GM13977 (cell line): ENCODE measurements at places on chromosomes 4 and X.
A peak's percentile ranks its signal among the peaks of the same experiment; 100 is the strongest.

DNA sequence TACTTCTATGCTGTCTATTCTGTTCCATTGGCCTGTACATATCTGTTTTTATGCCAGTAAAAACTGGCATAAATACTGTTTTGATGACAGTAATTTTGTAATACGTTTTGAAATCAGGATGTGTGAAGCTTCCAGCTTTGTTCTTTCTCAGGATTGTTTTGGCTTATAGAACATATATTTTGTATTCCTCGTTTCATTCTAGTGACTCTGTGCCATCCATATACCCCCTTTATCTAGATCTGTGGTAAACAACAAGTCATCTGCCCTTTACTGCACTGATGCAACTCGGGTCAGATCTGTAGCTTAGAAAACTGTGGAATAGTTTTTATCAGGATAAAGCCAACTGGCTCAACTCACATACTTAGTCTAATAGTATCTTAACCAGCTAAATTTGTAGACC lies 233.7 kb downstream of the PRDM5 start:
- DNase-seq: no peak

DNA sequence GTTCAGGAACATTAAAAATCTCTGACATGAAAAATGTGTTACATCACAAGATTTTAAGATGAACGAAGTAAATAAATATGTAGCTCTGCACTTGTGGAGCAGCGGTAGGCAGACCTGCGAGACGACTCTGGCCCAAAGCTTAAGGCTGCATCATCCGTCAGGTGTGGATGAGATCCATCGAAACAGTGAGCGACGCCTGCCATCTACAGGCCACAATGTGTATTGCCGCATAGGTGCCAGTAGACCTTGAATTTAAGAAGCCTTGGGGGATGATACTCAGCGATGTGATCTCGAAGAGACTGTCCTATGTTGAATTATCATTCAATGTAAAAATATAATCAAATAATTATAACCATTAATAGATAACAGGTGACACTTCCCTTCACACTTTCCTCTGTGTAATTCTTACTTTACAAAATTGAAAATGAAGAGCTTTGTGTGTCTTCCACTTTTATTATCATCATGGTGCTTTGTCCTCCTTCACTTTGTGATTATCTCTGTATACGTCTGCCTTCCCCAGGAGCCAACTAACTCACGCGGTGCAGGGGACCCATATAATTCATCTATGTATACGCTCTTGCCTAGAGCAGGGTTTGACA lies 851.0 kb downstream of the RAB28 start:
- DNase-seq: peak; percentile 36

GRCh38 chr4:6470502-6471306 lies 1.7 kb downstream of the PPP2R2C start:
- DNase-seq: peak; percentile 47

DNA sequence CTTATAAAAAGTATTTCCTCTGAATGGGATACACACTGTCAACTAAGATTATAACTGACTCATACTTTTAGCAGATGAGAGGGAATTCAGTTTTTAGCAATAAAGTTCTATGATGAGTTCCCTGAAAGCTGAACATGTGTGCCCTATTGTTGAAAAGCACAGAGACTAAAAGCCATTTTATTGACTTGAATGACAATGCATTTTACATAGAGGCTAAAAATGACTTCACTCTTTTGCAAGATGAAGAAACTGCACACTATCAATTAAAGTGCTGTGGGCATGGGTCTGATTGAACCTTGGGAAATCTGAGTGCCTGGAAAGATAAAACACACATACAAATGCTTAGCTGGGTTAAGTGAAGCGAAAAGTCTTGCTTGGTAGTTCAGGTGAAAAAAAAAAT lies 633.4 kb downstream of the PDHA2 start:
- no peak for DNase-seq

DNA sequence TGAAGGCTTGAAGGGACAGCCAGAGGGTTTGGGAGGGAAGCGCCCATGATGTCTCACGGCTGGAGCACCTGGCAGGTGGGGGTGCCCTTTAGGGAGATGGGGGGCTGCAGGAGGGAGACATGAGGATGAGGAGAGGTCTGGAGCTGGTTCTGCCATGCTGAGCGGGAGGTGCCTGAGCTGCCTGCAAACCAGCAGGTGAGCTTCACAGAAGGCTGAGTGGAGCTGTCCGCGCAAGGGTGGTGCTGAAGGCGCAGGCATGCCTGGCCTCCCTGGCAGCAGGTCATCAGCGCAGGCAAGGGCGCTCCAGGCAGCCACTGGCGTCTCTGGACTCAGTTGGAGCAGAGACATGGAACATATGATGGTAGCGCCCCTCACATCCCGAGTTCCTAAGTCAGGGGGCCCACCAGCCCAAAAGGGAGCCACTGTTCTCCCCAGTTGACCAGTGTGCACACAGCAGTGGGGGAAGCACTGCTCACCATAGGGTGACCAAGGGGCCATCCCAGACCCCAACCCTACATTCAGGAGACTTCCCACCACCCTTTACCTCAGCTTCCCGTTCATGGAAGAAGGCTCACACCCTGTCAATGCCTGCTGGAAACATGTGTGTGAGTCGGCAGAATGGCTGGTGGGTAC lies 25.8 kb downstream of the ADRA2C start:
- DNase-seq: peak; percentile 63

DNA sequence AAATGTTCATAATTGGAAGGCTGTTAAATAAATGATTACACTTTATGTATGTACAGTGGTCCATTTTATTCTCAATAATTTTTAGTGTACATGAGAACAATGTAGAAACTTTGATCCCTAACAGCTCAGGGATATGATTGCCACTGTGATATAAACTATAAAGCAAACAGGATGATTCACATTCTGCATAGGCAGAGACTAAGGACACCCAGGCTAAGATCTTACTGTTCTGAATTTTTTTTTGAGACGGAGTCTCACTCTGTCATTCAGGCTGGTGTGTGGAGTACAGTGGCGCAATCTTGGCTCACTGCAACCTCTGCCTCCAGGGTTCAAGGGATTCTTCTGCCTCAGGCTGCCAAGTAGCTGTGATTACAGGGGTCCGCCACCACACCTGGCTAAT lies 186.6 kb downstream of the PDGFC start:
- no peak for DNase-seq

DNA sequence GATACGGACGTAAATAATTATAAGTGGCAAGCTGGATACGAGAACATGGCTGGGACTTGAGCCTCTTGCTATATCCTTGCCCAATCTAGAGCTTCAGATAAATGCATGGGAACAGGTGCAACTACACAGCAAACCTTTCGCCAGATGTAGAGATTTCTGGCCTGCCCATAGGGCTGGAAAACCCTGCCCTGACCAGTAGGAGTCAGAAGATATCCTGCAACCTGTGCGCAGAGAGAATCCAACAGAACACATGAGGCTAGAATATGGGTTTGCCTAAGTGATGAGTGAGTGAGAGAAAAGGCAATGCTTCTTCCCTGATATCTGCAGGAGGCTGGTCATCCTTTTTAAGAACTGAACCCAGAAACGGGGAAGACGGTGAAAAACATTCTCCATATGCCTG lies 805.3 kb upstream of the TENM3 start:
- no peak for DNase-seq

DNA sequence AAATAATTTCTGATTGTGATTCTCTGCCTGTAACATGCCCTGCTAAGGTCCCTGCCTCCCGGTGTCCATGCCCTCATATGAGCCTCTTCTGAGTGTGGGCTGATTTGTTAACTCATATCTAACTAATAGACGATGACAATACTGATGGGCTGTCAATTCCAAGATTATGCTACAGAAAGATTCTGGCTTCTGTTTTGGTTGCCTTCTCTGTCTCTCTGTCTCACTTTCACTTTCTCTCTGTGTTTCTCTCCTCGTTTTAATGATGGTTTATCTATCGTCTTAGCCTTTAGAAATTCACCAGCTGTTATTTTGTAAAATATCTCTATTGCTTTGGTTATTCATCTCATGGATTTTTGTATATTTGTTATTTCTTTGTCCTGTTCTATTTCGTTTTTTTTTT lies 312.5 kb upstream of the ANXA10 start:
- no peak for DNase-seq

GRCh38 chrX:17375367-17375636 lies 302 bp downstream of the NHS start:
- no peak for DNase-seq

- no peak for DNase-seq
These were observed 31.1 kb downstream of the SYTL4 start for GRCh38 chrX:100700809-100701208.

GRCh38 chrX:69074726-69075125 lies 90.5 kb downstream of the PJA1 start:
- no peak for DNase-seq

- no peak for DNase-seq
These were observed 131.8 kb upstream of the VCX start for GRCh38 chrX:7711167-7711566.

- peak; percentile 55 for DNase-seq
These were observed 157.1 kb upstream of the LNX1 start for GRCh38 chr4:53748328-53748772.

DNA sequence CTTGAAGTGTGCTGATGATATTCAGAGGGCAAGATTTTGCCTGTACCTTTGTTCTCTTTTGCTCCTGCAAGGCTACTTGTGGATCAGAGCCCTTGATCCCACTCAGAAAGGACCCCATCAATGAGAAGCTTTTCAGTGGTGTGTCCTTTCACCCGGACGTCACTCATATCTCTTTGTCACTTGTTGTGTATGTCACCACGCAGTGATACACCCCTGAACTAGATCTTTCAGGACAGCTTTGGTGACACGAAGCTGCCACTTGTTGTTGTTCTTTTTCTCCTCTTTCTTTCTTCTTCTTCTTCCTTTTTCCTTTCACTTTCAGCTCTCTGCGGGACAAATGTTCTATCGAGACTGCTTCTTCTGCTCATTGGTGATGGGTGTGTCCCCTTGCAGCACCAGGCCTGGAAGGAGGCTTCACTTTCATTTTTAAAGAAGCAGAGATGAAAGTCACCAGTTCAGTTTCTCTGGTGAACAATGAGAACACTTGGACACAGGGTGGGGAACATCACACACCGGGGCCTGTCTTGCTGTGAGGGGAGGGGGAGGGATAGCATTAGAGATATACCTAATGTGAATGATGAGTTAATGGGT lies 83.6 kb downstream of the NBDY start:
- DNase-seq: peak; percentile 43

- DNase-seq: no peak
These were observed 207.7 kb upstream of the MID1 start for GRCh38 chrX:10828036-10828435.

GRCh38 chr4:98522636-98523395 lies 135.6 kb downstream of the TSPAN5 start:
- DNase-seq: no peak

DNA sequence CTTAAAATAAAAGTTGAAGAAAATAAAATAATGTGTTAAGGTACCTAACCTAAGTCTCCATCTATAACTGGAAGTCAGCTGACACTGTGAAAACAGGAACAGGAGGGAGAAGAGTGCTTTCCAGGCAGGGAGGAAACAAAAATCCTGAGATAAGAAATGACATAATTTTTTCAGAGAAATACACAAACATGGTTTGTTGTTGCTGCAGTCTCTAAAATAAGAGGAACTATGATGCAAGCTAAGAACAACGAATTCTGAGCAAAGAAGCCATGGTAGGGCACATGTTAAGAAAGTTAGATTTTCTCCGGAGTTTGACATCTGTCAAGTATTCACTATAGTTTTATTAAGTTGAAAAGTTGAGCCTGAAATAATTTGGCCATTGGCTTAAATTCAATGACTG lies 26.9 kb downstream of the PAPSS1 start:
- DNase-seq: no peak

DNA sequence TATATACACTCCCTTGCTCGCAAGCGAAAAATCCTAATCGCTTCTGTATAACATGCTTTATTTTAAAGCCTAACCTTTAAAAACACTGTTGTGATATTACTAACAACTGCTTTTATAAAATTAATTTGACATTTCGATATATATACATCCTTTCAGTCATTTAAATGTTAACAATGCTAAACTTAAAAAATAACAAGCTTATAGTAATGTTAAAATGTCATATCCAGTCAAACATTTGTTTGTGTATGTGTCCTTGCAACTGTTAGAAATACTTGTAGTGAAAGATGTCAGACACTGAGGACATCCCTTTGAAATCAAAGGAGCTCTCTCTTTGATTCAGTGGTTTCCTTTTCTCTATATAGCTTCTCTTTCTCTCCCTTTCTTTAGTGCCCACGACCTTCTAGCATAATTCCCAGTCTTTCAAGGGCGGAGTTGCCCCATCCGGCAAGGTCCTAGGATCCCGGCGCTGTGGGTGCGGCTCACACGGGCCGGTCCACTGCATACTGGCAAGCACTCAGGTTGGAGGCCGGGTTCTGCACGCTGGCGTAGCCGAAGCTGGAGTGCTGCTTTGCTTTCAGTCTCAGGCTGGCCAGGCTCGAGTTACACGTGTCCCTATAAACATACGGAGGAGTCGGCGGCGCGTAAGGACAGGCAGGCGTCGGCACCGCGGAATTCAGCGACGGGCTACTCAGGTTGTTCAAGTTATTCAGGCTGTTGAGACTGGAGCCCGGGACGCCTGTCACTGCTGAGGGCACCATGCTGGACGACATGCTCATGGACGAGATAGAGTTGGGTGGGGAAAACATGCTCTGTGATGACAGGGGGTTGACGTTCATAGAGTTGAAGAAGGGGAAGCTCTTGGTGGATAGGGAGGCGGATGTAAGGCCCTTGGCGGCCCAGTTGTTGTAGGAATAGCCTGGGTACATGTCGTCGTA lies 5.0 kb downstream of the PITX2 start:
- DNase-seq: peak; percentile 23

DNA sequence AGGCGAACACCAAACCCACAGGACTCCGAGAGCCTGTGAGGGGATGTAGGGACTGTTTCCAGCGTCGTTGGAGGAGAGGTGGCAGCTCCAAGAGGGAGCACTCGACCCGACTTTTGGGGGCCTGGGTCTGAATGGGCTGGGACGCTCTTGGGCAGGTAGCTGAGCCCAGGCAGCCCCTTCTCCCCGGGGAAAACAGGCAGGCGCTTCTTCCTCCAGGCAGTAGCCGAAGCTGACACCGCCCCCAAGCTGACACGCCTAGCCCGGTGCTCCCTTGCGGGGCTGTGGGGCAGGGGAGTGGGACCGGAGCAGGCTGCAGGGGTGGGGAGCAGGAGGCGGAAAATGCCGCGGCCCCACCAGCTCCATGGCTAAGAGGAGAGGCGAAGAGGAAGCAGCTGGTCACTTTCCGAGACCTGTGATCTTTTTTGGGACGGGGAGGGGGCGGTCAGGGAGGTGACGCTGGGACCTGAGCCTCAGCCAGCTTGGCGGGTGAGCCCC lies 4.2 kb downstream of the NKX1-1 start:
- peak; percentile 45 for DNase-seq

- no peak for DNase-seq
These were observed 2.6 kb upstream of the DOCK11 start for GRCh38 chrX:118493016-118493415.

- no peak for DNase-seq
These were observed 215.0 kb downstream of the SCFD2 start for GRCh38 chr4:53150631-53151488.

GRCh38 chr4:24143741-24144140 lies 253.9 kb upstream of the PPARGC1A start:
- DNase-seq: no peak

DNA sequence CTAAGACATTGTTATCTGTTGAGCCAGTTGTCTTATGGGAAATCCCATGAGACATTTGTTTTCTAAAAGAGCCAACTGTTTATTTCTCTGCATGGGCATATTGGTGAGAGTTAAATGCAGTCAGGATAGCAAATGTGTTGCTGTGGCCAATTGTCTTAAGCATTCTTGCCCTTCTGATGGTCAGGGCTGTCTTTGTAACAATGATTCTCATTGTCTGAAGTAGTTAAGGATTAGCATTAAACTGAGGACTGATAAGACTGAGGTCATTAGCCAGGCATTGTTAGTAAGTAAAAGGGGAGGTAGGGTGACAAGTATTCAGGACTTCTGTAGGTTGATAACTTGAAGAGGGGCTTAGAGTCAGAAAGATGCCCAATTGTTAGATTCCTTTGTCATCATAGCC lies 11.2 kb upstream of the MORF4L2 start:
- no peak for DNase-seq
